ENCODE measurements at places on chromosomes 3 and 15. TPM values are rescaled to one million over a fixed set of nuclear protein-coding genes. Genes with fewer than 3 reads are reported as not detected.

The GOLGA8M gene
- total RNA-seq = 0.26 TPM

The CNTN6 gene
- not detected for total RNA-seq

The SPESP1 gene
- total RNA-seq = 4.6 TPM

The MINDY4B gene
- total RNA-seq = not detected

The BAHD1 gene
- 4.4 TPM for total RNA-seq

The GHSR gene
- not detected for total RNA-seq

The PRRT3 gene
- 3.8 TPM for total RNA-seq

The ALS2CL gene
- total RNA-seq = 19.7 TPM

The CDV3 gene
- 221 TPM for total RNA-seq

The PIGBOS1 gene
- total RNA-seq = 7.4 TPM

The APOD gene
- total RNA-seq = 2.1 TPM

The CTXND1 gene
- total RNA-seq = under 0.01 TPM

The ALPK3 gene
- total RNA-seq = 0.50 TPM

The IDH2 gene
- total RNA-seq = 21.8 TPM

The DLEC1 gene
- total RNA-seq = under 0.01 TPM

The C3orf70 gene
- total RNA-seq = 0.33 TPM

The RNF13 gene
- 81.7 TPM for total RNA-seq

The PTH1R gene
- total RNA-seq = 4.3 TPM

The MITF gene
- 34.3 TPM for total RNA-seq

The FSIP1 gene
- total RNA-seq = 3.9 TPM

The WDR93 gene
- total RNA-seq = 0.17 TPM

The GPR176 gene
- total RNA-seq = 79.6 TPM
